ENCODE measurements at places on chromosomes 4 and X. TPM values are rescaled to one million over a fixed set of nuclear protein-coding genes. Genes with fewer than 3 reads are reported as not detected.
A peak's percentile ranks its signal among the peaks of the same experiment; 100 is the strongest.

DNA sequence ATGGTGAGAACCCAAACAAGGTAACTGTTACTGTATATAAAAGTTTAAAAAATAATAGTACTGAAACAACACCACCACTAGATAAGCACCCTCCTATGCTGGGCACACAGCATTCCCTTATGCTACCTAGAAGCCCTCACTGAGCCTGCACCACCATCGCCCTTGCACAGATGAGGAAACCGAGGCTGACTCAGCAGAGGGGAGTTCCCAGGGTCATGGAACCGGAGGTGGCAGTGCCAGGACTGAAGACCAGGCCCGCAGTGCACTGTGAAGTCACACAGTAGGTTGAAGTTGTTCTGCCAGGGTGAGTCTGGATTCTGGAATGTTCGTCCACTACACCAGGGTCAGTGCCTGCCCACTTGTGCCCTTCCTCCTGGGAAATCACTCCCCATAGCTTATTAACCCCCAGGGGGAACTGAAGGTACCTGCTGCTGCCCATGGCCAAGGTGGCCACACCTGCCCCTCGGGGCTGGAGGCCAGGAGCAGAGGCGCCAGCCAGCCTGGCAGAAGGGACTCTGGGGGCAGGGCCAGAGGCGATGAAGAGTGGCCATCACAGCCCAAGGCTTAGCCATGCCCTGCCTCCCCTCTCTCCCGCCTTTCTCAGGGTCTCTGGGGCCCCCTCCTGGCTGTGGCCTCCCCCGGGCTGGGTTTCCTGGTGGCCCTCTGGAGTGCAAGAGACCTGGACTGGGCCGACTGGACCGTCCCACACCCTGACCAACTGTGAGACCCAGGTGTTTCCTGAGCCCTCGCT, 15.1 kb upstream of the ABLIM2 start:
- H3K27me3 ChIP-seq, result peaks cover 10% of the 10 kb centered on the region
- DNase-seq, result no peak
- H3K27ac ChIP-seq, result no peak overlapping the region
- no peak overlapping the region for H3K4me3 ChIP-seq
- no peaks in the 10 kb centered on the region for H3K36me3 ChIP-seq

Gene PCYT1B
- total RNA-seq, result 1.4 TPM

GRCh38 chr4:143196323-143196722, 11.6 kb downstream of the USP38 start:
- peaks cover 44% of the 10 kb centered on the region for H3K36me3 ChIP-seq
- no peak overlapping the region for H3K27ac ChIP-seq
- no peak for DNase-seq
- H3K4me1 ChIP-seq, result no peaks in the 10 kb centered on the region
- no peaks in the 10 kb centered on the region for H3K27me3 ChIP-seq

DNA sequence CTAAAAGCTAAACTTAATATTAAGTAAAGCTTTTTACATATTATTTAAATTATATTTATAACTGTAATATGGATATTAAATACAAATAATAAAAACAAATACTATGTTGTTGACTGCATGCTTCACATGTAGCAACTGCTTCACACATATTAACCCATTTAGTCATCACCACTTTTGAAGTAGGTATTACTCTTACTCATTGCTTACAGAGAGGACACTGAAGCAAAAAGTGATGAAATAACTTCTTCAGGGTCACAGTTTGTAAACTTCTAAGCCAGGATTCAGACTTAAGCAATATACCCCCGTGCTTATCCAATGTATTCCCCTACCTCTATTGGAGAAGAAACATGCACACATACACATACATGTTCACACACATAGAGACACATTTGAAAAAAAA, 166.6 kb downstream of the DKK2 start:
- DNase-seq, result no peak
- H3K4me3 ChIP-seq, result no peak overlapping the region
- no peak overlapping the region for H3K27ac ChIP-seq
- peaks cover 4% of the 10 kb centered on the region for H3K4me1 ChIP-seq
- H3K27me3 ChIP-seq, result no peaks in the 10 kb centered on the region

DNA sequence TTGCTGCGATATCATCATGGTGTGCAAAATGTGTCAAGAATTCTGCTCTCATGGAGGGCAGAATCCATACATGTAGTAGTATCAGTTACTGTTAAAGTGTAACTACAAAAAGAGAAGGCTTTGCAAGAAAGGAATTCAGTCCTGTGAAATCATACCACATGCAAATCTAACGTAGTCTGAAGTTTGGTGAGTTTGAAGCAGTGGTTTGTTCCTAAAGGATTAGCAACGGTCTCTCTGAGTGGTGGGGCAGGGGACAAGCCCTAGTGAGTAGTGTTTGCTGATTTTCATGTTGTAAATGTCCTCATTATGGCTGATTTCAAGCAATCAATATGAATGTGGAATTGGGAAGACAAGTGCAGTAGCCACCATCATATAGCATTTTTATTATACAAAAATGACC, 47.1 kb upstream of the CLNK start:
- no peak for DNase-seq
- H3K36me3 ChIP-seq, result no peaks in the 10 kb centered on the region

GRCh38 chr4:153485860-153486259, 19.7 kb downstream of the TMEM131L start:
- no peak overlapping the region for H3K27ac ChIP-seq
- peaks cover 6% of the 10 kb centered on the region for H3K36me3 ChIP-seq
- peaks cover 41% of the 10 kb centered on the region for H3K4me1 ChIP-seq
- no peak for DNase-seq

DNA sequence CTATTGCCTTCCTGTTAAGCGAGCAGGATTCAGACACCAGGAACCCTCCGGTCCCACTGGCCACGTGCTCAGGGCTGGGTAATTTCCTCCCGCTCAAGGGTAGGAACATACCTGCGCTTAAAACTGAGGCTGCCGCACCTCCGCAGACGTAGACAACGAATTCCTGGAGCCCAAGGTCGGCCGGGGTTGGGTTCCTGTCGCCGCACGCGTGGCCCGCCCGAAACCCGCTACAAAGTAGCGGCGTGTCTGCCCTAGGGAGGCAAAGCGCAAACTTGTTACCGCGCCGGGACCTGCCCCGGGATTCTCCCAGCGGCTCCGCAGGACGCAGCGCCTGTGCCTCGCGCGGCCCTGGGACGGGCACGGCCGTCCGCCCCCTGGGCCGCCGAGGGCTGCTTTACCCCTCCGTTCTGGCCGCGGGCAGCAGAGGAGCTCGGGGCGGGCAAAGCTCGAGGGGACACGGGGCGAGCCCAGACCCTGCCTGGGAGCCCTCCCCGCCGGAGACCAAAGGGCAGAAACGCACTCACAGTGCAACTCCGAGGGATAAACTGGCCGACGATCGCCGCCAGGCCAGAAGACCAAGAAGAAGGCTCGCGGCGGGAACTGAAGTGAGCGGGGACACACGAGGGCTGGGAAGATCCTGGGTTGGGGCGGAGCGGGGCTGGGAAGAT, at the start of gene ERVMER34-1:
TSS of gene ERVMER34-1 (minus strand) at position 607 of the 668 bp plus-strand sequence. CDS start 5,905 bp downstream, outside the sequence.
- H3K27me3 ChIP-seq, result peaks cover 23% of the 10 kb centered on the region
- H3K4me1 ChIP-seq, result peaks cover 10% of the 10 kb centered on the region
- no peak within 1 kb of the TSS for H3K27ac ChIP-seq
- peak; percentile 48 for DNase-seq

- H3K27me3 ChIP-seq, result no peaks in the 10 kb centered on the region
- no peak overlapping the region for H3K4me3 ChIP-seq
- DNase-seq, result no peak
- H3K36me3 ChIP-seq, result no peaks in the 10 kb centered on the region
- H3K4me1 ChIP-seq, result no peaks in the 10 kb centered on the region
Observed at GRCh38 chrX:134948333-134949241, 42.2 kb upstream of the SMIM10 start.

Gene STOX2
- total RNA-seq, result 7.3 TPM

Gene IL2RG
- 0.98 TPM for total RNA-seq

DNA sequence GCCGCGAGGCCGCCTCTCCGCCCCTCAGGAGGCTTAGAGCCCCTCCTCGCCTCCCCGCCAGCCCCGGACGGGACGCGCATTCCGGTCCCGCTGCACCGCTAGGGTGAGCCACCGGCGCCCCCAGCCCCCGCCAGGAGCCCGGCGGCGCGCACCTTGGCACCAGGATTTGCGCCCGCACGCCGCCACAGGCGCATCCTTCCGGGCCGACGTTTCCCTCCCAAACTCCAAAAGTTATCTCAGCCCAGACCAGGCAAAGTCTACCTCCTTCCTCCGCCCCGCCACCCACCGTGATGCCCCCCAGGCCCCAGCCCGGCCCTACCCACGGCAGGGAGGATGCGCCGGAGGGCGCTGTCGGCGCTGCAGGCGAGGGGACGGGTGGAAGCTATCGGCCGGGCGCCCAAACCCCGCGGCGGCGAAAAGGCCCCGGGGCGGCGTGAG, 538 bp downstream of the SCML2 start:
- peaks cover 25% of the 10 kb centered on the region for H3K27me3 ChIP-seq
- peak overlapping the region; percentile 60 for H3K4me3 ChIP-seq
- no peaks in the 10 kb centered on the region for H3K36me3 ChIP-seq
- DNase-seq, result no peak

Measured in muscle of leg (tissue), 16 donors.